Stimulated activated naive CD8-positive, alpha-beta T cell treated with anti-CD3 and anti-CD28 coated beads, Interleukin-15, amount 100 ng/mL, for 72 hours (primary cell): ENCODE measurements at places on chromosomes 2 and 18.
A peak's percentile ranks its signal among the peaks of the same experiment; 100 is the strongest.

- DNase-seq = no peak
Measured at GRCh38 chr2:147356157-147356556, 488.7 kb upstream of the ACVR2A start.

DNA sequence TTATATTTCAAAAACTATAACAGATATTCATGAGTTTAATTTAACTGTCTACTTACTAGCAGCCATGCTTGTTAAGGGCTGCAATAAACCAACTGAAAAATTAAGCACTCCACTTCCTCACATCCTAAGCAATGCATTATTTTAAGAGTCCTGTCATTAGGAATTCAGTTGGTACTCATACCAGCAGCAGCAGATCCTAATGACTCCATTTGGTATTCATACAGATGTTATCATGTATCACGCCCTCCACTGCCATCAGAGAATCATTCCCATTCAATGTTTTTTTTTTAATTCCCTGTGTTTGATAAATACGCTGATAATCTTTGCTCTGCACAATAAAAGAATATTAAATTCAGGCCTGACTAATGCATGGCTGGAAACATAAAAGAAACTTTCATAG lies 236.8 kb downstream of the AFF3 start:
- DNase-seq = no peak

DNA sequence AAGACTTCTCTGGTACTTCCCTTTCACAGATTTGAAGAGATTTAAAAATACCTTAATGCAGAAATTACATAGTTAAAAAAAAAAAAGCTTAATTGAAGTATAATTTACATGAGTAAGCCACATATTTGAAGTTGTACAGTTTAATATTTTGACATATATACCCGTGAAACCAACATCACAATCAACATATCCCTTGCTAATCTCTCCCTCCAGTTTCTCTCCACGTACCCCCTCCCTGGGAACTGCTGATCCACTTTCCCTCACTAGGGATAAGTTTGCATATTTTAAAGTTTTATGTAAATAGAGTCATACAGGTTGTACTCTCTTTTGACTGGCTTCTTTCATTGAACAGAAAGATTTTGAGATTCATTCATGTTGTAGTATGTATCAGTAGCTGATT lies 22.4 kb downstream of the EMILIN2 start:
- DNase-seq = no peak

- DNase-seq = no peak
Measured at GRCh38 chr2:158578703-158579330, 122.1 kb downstream of the PKP4 start.

GRCh38 chr18:71437511-71437910 lies 1106.6 kb downstream of the CBLN2 start:
- DNase-seq = no peak

DNA sequence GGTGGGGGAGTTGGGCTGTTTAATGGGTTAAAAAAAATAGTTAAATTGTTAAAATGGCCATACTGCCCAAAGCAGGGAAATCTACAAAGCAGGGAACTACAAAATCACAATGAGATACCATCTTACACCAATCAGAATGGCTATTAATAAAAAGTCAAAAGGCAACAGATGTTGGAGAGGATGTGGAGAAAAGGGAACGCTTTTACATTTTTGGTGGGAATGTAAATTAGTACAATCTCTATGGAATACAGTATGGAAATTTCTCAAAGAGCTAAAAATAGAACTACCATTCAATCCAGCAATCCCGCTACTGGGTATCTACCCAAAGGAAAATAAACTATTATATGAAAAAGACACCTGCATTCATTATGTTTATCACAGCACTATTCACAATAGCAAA lies 27.1 kb downstream of the CLHC1 start:
- DNase-seq = no peak

DNA sequence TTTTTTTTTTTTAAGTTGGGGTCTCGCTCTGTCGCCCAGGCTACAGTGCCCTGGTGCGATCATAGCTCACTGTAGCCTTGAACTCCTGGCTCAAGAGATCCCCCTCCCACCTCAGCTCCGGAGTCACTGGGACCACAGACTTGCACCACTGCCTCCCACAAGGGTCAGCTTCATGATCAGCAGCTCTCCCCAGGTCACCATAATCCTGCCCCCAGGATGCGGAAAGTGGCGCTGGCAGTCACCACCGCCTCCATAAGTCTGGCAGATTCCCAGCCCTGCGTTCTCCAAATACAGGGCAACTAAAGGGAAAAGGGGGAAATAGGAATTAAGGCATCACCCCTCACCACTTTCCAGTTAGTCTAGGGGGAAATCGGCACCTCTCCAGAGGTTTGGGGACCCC lies 5.2 kb upstream of the ARID5A start:
- no peak for DNase-seq

DNA sequence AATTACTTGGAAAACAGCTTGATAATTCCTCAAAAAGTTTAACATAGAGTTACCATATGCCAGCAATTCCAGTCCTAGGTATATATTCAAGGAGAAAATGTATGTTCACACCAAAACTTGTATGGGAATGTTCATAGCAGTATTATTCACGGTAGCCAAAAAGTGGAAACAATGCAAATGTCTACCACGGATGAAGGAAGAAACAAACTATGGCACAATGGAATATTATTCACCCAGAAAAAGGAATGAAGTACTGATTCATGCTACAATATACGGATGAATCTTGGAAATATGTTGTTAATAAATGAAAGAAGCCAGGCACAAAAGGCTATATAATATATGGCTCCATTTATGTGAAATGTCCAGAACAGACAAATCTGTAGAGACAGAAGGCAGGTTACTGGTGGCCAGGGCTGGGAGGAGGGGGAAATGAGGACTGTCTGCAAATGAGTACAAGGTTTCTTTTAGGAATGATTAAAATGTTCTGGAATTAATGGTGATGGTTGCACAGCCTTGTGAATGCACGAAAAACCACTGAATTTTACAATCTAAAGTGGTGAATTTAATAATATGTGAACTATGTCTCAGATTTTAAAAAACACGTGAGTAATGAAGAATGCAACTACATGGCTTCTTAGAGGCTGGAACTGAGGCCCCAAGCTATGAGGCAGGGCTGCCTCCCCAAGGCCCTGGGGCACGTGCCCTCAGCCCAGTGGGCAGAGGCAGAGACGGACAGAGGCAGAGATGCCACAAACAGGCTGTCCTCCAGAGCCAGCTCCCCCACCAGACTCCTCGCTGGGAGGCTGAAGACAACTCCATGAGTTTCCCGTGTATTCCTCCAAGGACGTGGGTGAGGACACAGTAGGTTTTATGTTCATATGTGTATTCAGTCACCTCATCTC lies 5.0 kb downstream of the LIMS2 start:
- DNase-seq = no peak

GRCh38 chr2:10339647-10340592 lies 37.2 kb downstream of the HPCAL1 start:
- no peak for DNase-seq

DNA sequence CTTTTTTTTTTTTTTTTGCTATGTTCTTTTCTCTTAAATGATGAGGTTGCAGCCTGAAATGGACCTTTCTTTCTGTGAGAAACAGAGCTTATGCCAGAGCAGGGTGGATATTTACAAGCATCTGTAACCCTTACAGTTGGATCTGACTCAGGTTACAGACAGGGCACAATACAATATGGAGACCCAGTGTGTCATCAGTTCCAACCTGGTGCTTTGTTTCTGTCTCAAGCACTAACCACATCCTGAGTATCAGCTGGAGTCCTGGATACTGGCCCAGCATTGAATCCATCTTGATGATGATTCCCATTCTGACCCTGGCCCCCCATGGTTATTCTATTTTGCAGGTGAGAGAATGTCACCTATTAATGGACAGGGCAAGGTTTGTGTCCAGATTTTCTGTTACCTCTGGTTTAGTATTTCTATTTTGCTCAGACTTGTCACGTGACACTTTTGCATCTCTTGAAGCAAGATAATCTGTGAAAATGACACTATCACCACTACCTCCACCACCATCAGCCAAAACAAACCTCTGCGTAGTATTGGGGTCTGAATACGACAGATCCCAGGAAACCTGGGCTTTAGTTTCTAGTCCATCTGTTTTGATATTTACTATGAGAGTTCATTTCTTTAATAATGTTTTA lies 174.0 kb downstream of the CCDC85A start:
- DNase-seq = no peak

- no peak for DNase-seq
Measured at GRCh38 chr2:10883066-10883465, 28.7 kb upstream of the KCNF1 start.

DNA sequence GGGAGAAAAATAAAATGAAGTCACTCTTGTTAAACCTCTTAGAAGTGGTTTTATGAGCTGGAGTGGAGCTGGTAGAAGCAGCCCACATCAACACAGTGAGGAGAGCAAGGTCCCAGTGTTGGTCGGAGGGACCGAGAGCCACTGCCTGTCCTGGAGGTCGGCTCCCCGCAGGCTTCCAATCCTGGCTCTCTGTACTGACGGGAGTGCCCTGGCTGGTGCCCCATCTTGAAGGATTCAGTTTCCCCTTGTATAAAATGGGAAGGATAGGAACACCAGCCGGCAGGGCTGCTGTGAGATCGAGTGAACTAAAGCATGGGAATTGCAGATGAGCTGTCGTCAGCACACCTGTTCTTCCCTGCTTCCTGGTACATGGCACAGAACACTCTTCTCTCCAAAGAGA lies 104.3 kb upstream of the ID2 start:
- no peak for DNase-seq

- peak; percentile 30 for DNase-seq
Measured at GRCh38 chr2:160652236-160652635, 158.6 kb upstream of the RBMS1 start.

GRCh38 chr18:55732227-55733106 lies 144.5 kb upstream of the TCF4 start:
- DNase-seq = no peak

DNA sequence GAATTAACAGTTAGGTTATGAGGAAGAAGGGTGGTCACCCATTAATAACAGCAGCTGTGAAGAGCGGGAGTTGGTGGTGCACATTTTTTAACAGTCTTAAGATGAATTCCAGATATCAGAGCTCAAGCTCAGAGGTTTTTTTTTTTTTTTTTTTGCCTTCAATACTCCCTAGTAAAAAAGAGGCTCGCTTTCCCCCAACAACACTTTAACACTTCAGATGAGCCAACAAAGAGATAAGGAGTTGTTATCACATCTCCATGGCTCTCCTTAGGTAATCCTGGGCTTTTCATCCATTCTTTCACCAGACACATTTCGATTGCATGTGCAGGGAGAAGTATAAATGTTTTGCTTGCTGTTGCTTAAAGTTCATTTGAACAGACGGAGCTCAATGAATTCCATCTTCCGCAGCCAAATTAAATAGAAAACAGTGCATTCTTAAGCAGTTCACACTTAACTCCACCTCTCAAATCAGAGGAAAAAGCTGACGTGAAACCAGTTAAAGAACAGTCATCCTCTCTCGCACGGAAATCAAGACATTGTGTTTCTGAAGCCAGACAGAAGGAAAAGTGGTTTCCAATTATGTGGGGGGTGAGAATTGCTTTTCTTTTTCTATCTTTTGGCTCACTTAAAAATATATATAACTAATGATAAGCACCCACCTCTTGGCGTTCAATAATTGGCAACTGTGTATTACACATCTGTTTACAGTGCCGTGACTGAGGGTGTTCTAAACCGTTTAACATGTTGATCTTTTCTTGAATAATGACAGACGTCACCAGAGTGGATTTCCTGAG lies 118.2 kb downstream of the ZNF521 start:
- no peak for DNase-seq

- DNase-seq = no peak
Measured at GRCh38 chr2:149781263-149781808, 193.8 kb upstream of the MMADHC start.

GRCh38 chr2:120052597-120052996 lies 39.7 kb downstream of the EPB41L5 start:
- DNase-seq = no peak

- DNase-seq = no peak
Measured at GRCh38 chr2:132662732-132663131, 7.3 kb downstream of the LYPD1 start.

GRCh38 chr18:8724452-8724851 lies 19.1 kb downstream of the MTCL1 start:
- no peak for DNase-seq

- DNase-seq = no peak
Measured at GRCh38 chr18:42830936-42831335, 284.5 kb downstream of the RIT2 start.

GRCh38 chr2:31318361-31319336 lies 84.7 kb downstream of the EHD3 start:
- DNase-seq = peak; percentile 39

- no peak for DNase-seq
Measured at GRCh38 chr18:8707556-8708300, 2.4 kb downstream of the MTCL1 start.

GRCh38 chr18:62634979-62635630 lies 80.2 kb upstream of the PHLPP1 start:
- no peak for DNase-seq

GRCh38 chr2:39379643-39380524 lies 57.2 kb downstream of the MAP4K3 start:
- DNase-seq = no peak

GRCh38 chr2:46865181-46865970 lies 50.2 kb downstream of the MCFD2 start:
- DNase-seq = no peak

DNA sequence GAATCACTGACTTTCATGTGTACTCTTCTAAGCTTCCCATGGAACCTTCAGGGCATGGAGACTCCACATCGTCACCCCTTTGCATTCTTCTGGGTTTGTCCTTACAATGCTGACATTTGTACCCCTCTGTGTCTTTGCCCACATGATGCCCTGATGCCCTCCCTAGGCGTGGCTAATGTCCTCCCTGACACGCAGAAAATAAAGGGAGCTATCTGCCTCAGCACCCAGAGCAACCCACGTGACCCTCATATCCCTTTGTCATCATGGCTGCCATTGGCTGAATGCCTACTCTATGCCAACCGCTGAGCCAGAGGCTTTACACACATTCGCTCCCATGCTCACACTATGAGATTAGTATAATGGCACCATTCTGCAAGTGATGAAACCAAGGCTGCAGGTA lies 86.4 kb upstream of the KLHL29 start:
- DNase-seq = no peak

DNA sequence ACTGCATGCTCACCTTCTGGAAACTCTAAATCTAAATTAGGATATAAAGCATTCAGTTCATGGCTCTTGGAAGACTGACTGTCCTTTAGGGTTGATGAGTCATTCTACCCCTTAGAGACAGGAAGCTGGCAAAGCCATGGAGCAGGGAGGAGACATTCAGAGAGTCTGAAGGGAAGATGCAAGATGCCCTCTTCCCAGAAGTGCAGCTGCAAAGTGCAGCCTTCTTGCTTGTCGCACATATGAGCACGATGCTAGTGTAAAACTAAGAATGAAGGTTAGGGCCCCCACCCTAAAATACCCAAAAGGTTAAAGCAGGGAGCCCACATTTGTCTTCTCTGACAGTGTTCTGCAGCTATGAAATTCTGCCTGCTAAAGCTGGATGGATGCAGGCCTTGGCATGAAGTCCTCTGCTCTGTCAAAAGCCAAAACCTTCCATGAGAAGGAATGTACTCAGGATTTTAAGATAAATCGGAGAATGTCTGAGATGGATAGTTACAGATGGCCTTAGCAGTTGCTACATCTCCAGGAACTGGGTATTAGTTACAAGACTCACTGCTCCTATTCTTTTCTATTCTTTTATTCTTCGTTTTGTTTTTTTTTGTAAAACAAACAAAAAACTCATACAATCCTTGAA lies 89.7 kb downstream of the POLE4 start:
- DNase-seq = no peak

GRCh38 chr2:240216167-240216566 lies 75.7 kb upstream of the OTOS start:
- DNase-seq = no peak
